Mesothelial cell of epicardium (in vitro differentiated cells): ENCODE measurements at places on chromosomes 2 and 18.
A peak's percentile ranks its signal among the peaks of the same experiment; 100 is the strongest.

DNA sequence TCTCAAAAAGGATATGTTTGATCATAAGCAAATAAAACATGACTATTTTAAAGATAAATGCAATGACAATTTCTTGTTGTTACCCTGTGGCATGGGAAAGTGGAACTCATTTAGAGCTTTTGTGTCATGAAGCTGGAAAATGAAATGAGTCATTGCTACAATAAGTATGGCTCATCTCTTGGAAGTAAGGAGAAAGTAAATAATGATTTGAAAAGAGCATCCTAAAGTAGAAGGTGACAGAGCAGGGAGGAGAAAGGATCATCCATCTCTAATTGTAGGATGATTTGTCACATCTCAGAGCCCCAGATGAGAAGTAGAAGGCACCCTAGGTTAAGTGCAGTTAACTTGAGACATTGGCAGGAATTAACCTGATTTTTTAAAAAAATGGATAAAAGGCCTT lies 200.5 kb downstream of the CPS1 start:
- DNase-seq = no peak

GRCh38 chr2:37477921-37478320 lies 133.5 kb downstream of the QPCT start:
- DNase-seq = no peak

DNA sequence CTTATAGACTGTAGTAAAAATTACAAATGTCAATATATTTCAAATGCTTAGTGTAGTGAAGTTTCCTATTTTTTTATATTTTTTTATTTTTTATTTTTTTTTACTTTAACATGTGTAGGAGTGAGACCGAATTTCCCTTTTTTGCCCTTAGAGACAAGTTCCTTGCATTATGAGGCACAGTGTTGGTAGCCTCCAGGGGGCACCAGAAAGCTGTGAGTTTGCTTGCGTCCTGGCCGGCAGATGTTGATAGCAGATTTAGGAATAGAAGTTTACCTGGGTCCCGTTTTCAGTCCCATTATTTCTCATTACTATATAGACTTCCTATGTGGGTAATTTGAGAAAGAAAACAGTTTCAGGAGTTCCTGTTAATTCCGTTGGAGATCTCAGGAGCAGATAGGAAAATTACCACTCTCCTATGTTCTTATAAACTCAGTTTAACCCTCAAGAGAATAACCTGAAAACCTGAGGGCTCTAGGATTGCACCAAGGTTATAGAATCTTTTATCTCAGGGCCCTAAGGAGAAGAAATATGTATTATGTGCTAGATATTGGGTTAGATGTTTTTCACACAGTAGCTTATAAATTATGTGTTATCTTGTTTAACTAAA lies 157.5 kb upstream of the SESTD1 start:
- DNase-seq = peak; percentile 71

DNA sequence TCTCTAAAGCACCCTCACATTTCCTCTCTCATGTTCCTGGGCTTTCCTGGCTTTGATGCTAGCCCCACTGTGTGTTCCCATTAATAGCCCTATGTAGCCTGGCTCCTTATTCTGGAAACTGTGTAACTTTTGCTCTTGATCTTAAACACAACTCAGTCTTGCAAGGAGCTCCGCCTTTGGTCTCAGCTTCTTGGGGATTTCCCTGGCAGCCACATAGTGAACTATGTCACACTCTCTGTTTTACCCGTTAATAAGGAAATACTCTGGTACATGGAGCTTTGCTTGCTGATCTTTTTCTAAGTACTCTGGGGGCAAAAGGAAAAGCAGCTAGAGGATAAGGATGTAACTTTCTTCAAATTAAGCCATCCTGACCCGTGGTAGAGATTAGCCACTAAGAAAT lies 259.3 kb downstream of the NEDD4L start:
- DNase-seq = no peak

DNA sequence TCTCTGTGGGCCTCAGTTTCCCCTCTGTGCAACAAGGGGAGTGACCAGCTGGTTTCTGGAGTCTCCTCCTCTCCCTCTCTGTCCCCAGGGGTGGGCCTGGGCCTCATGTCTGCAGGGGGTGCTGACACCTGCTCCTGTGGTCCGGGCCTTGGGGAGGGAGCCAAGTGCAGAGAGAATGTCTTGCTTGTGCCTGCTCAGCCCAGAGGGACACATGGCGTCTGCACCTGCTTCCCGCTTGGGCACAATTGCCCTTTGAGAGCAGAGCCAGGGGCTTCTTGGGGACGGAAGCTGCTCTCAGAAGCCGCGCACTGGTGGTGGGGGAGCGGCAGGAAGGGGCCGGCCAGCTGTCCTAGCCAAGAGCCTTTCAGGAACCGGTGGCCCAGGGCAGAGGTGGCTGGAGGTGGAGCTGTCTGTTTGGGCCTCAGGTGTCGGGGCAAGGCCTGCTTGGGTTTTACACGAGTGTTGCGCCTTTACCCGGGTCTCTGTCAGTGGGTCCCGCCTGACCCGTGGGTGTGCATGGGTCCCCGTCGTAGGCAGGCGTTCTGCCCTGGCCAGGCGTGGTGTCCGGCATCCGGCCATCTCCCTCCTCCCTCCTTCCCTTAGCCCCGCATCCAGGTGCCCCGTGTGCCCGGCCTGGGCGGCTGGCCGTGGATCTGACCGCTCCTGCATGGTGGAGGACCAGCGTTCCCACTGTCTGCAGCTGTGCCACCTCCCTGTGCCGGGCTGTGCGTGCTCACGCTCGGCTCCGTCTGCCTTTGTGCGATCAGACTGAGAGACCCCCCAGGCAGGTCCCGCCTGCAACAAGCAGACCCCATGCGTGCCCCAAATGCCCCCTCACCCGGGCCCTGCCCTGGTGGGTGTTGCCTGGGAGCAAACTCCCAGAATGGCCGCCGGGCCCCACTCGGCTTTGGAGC lies 4.0 kb downstream of the NEU4 start:
- DNase-seq = no peak

DNA sequence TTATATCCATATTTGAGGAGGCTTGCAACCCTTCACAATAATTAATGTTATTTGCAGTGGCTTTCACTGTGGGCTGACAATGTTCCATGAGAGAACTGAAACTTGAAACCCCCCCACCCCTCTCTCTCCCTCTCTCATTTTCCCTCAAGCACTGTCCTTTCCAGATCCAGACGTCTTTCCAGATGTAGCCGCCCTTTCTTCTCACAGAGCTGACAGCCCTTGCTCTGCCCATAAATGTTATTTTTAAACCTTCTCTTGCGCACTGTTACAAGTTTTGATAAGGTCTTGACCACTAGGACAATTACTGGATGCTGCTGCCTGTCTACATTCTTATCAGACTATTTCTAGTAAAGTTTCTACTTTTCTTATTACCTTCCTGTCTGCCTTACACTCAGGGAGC lies 91.4 kb upstream of the LINC00305 start:
- no peak for DNase-seq

DNA sequence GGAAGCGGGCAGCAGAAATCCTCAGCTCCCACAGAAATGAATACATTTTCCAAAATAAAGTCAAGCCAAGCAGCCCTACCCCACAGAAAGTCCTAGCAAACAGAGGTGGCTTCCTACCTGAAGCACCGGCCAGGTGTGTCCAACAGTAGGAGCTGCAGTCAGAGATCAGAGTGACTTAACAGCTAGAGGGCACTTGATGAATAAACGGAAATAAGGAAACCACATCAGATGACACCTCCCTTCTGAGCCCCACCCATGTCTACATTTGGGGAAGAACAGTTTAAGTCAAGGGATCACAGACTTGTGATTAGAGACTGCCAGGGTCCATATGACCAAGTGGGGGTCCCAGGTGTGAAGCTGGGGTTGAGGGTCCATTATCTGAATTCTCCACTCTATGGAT lies at the start of gene CXCR1:
Gene CXCR1 (minus strand): TSS at position 172 of the 400 bp plus-strand sequence. CDS start 1,751 bp downstream, outside the sequence.
- no peak for DNase-seq

DNA sequence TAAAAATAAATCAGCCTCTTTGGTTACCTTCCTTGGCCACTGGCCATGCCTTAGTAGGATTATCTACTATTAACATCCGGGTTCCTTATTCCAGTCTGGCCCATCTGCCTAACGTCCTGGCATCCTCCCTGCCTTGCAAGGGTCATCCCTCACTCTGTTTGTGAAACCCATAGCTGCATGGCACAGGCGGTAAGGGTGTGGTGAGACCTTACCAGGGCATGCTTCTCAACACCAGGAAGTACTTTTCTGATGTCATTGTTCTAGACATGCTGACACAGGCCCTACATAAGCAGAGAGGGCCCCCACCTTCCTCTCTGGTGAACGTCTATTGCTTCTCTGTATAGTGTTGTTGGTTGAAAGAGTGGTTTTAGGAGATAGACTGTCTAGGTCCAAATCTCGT lies 296.8 kb upstream of the SPRED2 start:
- DNase-seq = no peak
